ENCODE measurements at places on chromosomes 7 and 10.

GRCh38 chr7:135938563-135938962, 38.6 kb downstream of the MTPN start:
- DNase-seq, result no peak

DNA sequence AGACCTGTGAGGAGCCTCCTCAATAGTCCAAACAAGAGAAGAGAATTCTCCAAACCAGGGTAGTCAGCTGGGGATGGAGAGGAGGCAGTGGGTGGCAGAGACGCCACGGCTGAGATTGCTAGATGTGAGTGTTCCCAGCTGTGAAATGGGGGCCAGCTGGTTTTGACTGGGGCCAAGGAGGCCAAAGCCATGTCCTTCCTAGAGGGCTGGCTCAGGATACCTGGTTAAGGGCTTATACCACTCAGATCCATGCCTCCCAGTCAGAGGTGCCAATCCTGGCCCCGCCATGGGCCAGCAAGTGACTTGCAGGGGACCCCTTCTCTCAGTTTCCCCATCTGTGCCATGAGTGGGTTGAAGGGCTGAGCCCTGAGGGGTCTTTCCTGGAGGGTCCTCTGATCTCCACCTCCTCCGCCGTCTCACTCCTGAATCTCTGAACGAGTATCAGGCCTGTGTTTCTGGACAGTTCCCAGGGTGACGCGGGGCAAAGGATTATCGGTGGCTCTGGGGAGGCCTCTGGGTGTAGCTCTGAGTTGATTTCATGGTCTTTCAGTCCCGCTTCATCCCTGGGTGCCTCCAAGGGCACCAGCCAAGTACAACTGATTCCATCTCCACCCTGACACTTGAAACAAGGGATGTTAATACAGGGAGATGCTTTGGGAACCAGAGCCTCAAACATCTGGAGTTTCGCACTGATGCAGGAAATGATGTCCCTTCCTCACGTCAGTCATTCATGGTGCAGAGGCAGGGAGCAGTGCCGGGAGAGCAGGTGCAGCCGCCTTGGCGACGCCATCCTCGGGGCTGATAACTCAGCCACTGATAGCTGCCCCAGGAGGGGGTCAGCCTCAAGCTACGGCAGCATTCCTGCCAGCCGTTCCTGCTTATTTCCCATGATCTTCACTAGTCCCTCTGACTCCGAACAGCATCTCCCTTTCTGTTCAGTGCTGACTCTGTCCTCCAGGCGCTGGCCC, 126.7 kb downstream of the RGS10 start:
- no peak for DNase-seq

DNA sequence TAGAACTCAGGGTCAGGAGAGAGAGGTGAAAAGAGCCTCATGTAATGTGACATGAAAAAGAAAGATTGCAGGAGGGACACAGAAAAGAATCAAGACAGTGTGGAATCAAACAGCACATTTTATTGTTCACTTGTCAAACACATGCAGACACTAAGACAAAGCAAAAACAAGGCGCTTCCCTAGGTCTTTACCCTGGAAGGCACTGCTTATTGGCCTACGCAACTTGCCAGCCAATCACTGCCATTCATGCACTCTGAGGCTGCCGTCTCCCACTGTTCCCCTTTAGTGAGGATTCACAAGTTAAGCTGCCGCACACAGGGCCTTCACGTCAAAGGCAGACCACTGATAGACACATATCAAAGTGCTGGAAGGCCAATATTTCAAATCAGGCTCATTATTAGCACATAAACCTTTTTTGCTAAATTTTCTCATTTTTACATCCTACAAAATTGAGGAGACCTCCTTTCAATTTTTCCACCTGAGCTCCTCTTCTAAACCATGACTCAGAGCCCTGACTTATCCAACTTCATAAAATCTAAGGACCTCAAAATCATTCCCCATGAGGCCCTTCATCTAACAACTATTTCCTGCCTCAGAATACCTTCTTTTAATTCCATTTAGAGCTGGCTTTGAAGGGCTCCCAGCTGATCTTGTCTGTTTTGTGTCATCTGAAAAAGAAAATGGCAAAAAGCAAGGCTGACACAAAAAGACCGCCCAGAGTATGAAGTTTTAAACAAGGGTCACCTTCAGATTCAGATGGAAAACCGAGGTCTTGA, 149.4 kb downstream of the CHCHD3 start:
- no peak for DNase-seq

DNA sequence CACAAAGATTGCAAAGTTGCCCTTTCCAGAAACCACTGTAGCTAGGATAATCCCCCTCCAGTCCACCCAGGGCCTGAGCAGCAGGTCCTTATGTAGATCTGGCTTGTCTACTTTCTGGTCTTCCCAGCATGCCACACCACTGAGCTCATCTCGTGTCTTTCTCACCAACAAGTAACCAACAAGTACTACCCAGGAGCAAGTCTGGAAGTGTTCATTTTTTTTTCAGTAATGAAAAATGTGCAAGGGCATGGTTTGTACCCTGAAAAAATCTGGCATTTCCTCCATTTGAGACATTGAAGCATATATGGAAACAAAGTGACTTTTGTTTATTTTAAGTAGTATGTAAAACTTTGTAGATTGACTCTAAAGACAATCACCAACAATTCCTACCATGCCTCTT, 120.8 kb downstream of the INHBA start:
- no peak for DNase-seq

GRCh38 chr10:131811630-131812403, 89.0 kb upstream of the PPP2R2D start:
- no peak for DNase-seq

DNA sequence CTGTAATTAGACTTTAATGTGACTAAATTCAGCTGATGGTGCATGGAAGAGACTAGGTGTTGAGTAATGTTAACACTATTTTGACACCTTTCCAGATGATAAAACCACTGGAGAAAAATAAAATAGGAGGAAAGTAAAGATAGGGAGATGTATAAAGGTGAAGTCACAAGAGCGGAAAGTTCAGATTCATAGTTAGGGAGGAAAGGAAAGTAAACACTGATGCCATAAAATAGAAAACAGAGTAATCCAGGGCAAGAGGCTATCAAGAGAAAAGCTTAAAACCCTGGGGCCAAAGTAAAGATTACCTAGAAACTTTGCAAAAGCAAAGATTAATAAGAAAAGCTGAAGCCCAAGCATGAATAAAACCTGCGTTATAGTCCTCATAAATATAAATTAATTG, 62.8 kb downstream of the RAB11FIP2 start:
- no peak for DNase-seq

- DNase-seq, result no peak
These were observed 68.0 kb downstream of the GRID1 start for GRCh38 chr10:86298501-86299001.

DNA sequence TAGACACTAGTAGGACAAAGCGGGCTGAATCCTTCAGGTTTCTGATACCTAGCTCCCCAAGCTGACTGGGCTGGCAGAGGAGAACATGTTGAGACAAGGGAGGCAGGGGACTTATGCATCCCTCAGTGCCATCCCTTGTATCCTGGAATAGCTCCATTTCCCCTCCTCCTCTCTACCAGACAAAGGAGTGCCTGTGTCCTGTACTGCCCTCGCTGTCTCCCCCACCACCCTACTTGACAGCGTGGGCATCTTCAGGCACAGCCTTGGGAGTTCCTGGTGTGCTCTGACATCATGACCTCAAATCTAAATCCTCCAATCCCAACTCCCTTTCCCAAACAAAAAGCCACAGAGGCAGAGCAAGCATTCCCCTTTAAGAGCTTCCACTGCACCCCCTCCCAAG, 9.0 kb downstream of the SFXN3 start:
- no peak for DNase-seq

DNA sequence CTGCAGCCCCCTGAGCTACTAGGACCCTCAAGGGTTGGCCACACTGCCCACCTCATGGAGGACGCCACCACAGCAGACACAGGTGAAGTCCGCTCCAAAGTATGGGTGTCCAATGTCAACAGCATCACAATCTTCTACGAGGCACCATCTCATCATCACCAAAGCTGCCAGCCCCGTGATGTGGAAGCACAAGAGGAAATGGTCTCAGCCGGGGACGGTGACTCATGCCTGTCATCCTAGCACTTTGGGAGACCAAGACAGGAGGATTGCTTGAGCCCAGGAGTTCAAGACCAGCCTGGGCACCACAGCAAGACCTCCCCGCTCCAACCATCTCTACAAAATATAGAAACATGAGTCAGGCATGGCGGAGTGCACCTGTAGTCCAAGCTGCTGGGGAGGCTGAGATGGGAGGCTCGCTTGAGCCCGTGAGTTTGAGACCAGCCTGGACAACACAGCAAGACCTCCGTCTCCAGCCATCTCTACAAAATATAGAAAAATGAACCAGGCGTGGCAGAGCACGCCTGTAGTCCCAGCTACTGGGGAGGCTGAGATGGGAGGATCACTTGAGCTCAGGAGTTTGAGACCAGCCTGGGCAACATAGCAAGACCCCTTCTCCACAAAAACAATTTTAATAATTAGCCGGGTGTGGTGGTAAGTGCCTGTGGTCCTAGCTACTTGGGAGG, 48.8 kb upstream of the MYL10 start:
- DNase-seq, result no peak

DNA sequence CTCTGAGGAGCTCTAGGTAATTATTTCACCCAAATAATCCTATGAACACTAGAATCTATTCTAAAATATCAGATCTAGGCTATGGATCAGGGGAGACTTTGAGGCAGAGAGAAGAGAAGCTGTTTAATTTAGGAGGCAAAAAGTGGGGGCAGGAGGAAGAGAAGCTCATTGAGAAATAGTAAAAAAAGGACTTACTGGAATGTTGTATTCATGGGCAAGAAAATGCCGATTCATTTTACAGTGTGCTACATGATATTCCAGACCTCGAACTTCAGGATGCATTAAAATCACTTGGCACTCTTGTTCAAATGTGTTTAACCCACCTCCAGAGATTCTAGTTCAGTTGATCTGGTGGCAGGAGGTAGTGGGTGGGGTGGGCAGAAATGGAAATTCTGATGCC, 109.5 kb upstream of the ITGB1 start:
- DNase-seq, result no peak

DNA sequence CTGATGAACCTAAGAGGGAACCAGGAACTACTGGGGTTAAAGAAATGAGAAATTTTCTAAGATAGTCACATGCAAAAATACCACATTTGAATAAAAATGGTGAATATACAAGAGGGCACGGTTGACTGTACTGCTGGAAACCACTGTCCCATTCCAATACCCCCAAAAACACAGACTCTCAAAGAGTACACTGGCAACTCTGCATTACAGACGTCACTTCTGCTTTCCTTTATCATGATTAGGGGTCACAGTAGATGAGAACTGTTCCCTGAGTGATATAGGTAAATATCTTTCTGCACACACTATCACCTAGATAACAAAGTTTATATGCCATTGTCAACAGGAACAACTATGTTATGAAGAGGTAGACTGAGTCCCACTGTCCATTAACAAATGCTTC, 69.5 kb downstream of the RAPGEF5 start:
- DNase-seq, result no peak

DNA sequence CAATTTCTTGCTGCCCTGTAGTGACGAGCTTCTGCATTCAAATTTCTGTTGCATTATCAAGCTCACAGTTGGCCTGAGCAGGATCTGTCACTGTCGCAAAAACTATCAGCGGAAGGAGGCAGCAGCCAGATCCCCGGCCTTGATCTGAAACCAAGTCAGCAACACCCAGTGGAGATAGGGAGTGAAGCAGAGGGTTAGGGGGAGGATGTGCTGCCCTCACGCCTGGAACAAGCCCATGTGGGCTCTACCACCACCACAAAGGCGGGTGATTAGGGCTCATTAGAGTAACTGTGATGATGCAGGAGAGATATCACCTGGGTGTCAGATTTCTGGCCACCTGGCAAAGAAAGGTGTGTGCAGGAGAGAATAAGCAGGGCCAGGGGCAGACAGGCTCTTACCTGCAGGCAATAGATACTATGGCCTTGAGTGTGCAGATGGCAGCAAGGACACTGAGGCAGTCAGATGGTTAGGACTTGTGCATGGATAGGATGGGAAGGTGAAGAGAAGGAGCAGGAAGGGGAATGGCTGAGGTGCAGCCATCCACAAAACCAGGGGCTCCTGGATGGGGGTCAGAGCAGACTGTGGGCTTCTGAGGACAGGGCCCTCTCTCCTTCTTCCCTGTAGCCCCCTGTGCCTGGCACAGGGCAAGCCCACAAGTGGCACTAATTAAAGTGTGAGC, 417.3 kb downstream of the RPS24 start:
- no peak for DNase-seq

GRCh38 chr7:5177060-5177459, 13.0 kb upstream of the WIPI2 start:
- DNase-seq, result no peak
